Osteoblast (primary cell): ENCODE measurements at places on chromosomes 13 and 19. TPM values are rescaled to one million over a fixed set of nuclear protein-coding genes. Genes with fewer than 3 reads are reported as not detected.

Gene STOML3
- not detected in 2 replicates for total RNA-seq

DNA sequence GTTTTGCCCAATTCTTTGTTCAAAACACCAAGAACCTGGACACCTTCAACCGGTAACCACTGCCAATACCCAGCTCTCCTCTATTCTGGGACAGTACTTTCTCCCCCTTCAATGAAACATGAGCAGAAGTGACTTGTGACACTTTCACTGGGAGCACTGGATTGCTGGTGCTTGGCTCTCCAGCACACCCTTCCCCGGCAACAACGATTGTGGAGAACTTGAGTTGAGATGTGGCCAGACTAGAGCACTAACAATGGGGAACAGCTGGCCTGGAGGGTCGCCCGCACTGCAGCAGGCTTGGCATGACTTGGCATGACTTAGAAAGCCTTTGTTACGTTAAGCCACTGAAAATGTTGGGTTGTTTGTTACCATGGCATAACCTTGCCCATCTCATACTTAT is 7.5 kb upstream of the B3GLCT start:
- no peak for DNase-seq

DNA sequence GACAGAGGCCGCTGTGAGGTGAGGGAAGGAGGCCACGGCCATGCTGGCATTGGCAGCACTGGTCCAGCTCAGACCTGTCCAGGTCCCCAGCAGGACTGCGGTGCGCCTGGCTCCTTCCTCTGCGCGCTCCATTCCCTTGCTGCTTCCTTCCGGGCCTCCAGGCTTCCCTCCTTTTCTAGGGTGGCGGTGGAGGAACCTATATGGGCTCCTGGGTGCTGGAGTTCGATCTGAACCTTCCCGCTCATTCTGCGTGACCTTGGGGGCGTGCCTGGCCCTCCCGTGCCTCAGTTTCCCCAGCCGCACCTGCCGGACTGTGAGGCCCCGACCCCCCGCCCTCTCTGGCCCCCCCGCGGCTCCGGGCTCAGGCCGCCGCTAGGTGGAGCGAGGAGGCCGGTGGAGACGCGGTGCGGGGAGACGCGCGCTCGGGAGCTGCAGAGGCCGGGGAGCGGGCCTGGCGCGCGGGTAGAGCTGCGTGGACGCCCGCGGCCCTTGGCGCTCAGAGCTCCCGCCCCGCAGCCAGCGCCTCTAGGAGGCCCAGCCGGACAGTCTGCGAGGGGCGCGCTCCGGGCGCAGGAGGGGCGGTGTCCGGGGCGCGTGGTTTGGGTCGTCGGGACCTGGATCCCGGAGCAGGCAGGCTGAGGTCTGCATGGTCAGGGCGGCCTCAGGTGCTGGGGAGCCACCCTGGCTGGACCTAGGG is 29.9 kb downstream of the EFNA2 start:
- DNase-seq, result peak; percentile 99

GRCh38 chr19:289651-290371 is 1.4 kb downstream of the PLPP2 start:
- DNase-seq, result peak; percentile 88

Gene SLC10A2
- total RNA-seq, result not detected in 2 replicates

DNA sequence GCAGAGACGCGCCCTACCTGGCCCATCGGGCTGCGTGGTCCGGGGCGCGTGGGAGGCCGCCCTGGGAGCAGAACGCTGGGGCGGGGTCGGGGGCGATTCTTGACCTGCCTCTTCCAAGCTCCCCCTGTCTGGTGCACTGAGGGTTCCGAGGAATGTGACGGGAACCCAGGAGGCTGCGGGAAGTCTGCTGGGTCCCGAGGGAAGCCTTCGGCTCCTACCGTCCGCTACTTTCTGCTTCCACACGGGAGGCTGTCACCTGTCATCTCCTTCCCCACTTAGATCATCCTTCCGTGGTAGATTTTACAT is 781 bp upstream of the SPRYD7 start:
- DNase-seq, result peak; percentile 19

GRCh38 chr19:41694196-41694595 is 6.1 kb upstream of the CEACAM7 start:
- no peak for DNase-seq

DNA sequence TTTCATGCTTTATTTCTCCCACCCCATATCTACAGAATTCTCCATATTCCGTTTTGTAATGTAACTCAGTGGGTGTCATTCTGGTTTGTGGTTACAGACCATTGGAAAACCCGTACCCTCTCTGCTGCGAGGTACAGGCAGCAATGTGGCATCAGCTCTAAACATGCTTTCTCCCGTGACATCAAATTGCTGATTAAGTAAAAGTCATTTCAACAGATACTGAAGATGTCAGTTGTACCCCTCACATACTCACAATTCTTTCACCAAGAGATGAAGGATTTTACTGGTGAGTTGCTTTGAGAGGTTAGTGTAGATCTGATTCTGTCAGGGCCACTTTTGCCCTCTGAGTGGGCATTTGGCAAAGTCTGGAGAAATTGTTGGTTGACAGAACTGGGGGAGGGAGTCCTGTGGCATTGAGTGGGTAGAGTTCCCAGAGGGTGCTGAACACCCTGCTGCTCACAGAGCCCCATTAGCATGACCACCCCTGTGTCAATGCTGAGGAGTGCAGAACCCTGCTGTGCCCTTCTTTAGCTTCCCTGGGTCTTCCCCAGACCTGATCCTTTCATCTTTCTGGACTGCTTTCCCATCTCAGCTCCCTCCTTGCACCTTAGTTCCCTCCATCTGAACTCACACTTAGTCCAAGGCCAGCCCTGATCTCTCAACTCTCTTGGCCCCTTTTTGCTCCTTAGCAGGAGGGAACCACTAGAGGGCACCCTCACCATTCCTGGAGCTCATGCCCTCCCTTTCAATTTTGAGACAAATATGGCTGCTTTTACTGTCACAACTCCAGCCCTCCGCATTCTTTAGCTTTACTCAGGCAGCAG is 39.9 kb upstream of the CEACAM8 start:
- DNase-seq, result peak; percentile 87

GRCh38 chr13:50158385-50159165 is 143.3 kb downstream of the KCNRG start:
- no peak for DNase-seq

GRCh38 chr19:31911577-31911976 is 433.8 kb upstream of the ZNF507 start:
- DNase-seq, result no peak
